Stimulated activated CD4-positive, alpha-beta T cell treated with anti-CD3 and anti-CD28 coated beads, TNF-alpha, amount 100 ng/mL, for 4 hours (primary cell): ENCODE measurements at places on chromosomes 5 and 9.

DNA sequence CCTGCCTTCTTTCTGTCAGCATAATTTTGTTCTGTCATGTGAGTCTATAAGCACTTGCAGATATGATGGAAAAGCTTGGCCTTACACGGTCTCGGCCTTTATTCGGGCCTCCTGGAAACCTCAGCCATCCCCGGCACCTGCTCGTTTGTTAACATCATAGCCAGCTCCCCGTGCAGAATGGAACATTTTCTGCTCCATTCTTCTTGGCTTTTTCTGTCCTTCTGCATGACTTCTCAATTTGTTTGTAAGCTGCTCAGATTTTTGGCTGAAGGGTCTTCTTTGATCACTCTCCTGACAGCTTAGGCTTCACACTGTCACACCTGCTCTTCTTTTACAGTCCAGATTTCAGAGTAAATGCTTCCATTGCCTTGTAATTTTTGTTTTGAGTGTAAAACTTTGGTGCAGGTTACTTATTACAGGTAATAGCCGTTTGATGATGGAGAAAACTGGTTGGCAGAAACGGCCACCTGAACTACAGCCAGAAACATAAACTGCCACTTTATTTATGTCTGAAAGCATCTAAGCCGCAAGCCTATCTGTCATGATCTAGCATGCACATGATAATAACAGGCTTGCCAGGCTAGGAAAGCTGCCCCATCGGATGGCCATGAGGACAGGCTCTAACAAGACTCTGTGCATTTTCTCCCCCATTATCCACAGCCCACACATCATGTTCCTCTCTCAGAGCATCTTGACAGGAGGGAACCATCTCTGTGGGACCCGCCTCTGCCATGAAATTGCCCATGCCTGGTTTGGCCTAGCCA, 197.0 kb downstream of the AOPEP start:
- no peak for DNase-seq

GRCh38 chr5:36606428-36607113, at the start of gene SLC1A3:
Gene SLC1A3, plus strand, starts transcription at chr5:36606606. Its CDS starts 1,818 bp downstream, at chr5:36608424.
- DNase-seq = no peak

- no peak for DNase-seq
Observed at GRCh38 chr9:68950689-68951088, 63.2 kb downstream of the PRKACG start.

DNA sequence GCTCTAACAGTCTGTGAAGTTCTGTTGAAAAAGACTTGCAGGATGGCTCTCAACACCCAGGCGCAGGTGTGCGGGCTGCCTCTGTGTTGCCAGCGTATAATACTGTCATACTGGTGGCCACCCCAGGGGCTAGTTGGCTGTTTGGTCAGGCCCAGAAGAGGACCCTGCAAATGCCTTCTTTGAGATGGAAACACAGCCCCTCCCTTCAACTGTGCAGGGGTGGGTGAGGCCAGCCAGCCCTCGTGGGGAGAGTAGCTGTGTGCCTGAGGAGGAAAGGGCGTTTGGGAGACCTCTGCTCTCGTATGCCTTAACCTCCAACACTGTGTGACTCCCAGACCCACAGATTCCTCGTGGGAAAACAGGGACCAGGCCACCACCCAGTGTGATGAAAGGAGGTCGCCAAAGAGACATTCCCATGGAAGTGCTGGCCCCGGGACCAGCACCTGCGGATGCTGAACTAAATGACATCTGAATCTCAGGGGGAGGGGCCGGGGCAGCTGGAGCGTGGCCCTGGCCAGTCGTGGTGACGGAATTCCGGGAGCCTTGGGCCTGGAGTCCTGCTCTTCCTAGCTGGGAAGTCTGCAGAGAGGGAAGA, 11.3 kb upstream of the SCGB3A1 start:
- DNase-seq = no peak

GRCh38 chr5:82639393-82640144, 361.4 kb upstream of the RPS23 start:
- DNase-seq = no peak

DNA sequence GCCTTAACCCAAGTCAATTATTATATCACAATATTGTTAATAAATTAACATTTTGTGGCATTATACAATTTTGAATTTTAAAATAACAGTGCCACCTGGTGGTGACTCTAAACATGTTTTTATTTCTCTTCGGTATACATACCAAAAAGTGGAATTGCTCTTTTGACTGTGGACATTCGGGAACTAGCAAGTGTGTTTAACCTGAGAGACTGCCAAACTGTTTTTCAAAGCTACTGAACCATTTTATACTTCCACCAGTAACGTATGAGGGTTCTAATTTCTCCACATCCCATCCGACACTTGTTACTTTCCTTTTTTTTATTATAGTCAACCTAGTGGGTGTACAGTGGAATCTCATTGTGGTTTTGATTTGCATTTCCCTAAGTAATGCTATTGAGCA, 18.3 kb upstream of the HSDL2 start:
- DNase-seq = no peak

DNA sequence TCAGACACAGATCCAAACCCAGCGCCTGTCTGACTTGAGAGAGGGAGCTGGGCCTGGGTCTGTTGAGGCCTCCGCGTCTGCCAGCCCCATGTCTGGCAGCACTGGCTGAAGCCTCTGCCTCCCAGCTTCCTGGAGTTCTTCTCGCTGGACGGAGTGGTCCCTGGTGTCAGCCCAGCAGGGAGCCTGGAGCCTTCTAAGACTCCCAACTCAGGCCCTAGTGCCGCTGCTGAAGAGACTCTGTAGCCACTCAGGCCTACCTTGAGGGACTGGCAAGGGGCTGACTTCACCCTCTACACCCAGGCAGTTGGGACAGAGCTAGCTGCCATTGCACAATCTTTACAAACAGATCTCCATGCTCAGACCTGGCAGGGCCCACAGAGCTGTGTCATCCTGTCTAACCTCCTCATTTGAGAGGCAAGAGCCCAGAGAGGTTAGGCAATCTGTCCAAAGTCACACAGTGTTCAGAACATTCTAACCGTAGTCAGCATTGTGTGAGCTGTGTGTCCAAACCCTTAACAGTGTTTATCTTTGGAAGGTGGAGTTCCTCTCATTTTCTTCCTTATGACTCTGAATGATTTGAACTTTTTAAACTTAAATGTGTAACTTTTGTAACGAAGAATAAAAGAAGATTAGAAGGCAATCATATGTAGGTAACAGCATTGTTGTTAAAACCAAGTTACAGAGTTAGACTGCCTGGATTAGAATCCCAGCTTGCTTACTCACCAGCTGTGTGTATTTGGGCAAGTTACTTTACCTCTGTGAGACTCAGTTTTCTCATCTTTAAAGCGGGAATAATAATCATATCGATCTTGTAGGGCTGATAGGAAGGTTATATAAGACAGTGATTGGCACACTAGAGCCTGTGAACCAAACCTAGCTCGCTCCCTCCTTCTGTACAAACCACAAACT, 4.6 kb upstream of the DUSP1 start:
- no peak for DNase-seq

DNA sequence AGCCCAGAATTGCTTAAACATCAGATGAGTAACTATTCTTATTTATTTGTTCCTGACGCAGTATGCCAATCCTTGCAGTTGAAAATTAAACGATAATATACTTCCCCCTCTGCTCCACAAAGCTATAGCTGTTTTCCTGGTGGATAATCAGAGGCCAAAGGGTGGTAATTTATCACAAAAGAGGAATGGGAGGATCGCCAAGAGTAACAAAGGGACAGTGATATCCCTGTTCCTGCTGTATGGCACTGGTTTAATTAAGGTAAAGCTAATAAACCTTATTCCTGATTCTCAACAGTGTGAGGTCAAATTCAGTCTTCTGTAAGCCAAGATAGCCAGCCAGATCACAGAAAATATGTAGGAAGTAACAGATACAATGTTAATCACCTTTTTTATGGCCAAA, 33.4 kb upstream of the PTGER4 start:
- DNase-seq = no peak

DNA sequence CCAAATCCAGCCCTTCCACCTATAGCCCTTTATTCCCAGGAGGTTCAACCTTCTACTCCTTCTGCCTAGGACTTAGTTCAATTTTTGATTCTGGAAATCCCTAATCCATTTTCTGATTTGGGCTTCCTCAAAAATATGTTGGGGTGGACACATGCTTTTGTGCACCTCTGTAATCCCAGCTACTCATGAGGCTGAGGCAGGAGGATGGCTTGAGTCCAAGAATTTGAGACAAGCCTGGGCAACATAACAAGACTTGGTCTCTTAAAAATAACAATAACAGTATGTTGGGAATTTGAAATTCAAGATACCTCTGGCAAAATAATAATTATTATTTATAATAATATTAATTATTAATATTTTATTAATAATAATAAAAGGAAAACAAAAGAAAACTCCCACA, 188.7 kb upstream of the TLE4 start:
- DNase-seq = no peak

DNA sequence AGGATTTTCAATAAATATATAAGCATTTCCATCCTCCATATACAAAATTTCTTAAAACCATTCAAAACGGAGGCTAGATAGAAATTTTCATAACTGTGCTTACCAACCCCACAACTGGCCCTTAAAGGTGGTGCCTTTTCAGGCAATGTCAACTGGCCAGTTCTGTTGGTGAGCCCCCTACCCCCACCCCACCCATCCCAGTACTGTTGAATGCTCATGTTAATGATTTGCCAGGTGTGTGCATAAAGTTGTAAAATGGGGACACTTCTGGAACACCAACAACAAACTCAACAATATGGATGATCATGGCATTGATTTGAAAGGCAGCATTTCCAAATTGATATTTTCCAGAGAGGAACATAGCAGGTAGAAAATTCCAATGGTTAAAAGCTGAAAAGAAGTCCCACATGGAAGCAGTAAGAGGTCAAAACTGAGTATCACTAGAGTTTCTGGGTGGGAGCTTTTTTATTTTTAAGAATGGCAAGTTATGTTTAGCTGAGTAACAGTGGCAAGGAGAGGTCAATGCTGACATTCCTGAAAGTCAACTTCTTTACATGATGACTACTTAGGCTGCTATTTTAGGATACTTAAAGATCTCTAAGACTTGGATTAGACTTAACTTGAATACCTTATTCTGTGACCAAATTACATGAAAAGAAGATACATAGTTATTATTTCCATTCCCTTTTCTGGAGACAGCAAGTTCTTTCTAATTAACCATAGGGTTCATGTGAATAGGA, 2.7 kb downstream of the LEAP2 start:
- no peak for DNase-seq

- DNase-seq = no peak
Observed at GRCh38 chr5:117590944-117591343, 1016.3 kb upstream of the SEMA6A start.

GRCh38 chr9:109349421-109349846, 28.6 kb upstream of the EPB41L4B start:
- DNase-seq = no peak

GRCh38 chr5:124460642-124461041, 285.8 kb downstream of the ZNF608 start:
- DNase-seq = no peak

DNA sequence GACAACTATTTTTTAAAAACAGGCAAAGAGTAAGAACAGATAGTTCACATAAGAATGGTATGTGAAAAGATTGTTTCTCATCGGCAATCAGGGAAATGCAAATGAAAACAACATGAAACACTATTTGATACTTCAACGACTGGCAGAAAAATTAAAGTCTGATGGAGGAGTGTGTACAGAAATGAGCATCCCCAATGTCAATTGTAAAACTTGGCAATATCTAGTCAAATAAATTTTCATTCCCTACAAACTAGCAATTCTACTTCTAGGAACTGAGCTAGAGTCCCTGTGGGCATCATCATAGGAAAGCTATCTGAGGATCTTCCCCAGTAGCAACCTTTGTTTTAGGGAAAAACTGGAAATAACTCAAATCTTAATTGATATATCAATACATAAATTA, 29.0 kb upstream of the MAP3K1 start:
- no peak for DNase-seq

GRCh38 chr9:108351571-108351970, 504.2 kb downstream of the ACTL7B start:
- DNase-seq = no peak

- no peak for DNase-seq
Observed at GRCh38 chr9:69463497-69464068, 138.6 kb downstream of the ENTREP1 start.

DNA sequence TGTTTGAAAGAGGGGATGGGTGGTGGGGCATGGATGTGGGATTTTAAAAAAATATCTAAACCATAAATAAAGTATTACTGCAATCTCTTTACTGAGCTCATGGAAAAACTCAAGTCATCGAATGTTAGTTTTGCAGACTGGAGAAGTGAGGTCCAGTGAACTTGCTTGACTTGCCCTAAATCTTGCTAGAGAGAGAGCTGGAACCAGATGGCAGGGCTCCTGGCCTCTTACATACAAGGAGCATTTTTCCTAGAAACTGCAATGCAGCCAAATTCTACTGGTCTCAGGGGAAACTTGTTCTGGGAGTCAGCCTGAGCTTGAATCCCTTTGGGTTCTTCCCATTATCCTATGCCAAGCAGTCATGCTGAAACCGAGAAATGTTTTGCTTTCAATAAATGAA, 2.9 kb upstream of the TGFBI start:
- DNase-seq = no peak

- DNase-seq = no peak
Observed at GRCh38 chr5:96875791-96876291, 459 bp upstream of the ERAP2 start.

DNA sequence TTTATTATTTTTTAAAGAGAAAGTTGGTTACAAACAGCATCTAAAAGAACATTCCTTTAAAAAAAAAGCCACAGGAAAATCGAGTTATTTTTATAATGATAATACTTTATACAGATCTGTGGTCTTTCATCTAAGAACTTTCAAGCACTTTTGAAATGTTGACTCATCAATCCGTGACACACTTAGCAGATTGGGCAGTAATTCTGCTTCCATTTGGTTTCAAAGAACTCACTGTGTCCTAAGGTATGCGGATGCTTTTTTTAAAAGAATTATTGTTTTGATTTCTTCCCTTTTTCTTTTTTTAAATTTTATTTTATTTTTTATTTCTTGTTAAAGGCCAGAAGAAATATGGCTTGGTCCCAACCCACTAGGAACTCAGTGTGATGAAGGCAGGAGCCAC, 147.8 kb downstream of the AOPEP start:
- DNase-seq = no peak

DNA sequence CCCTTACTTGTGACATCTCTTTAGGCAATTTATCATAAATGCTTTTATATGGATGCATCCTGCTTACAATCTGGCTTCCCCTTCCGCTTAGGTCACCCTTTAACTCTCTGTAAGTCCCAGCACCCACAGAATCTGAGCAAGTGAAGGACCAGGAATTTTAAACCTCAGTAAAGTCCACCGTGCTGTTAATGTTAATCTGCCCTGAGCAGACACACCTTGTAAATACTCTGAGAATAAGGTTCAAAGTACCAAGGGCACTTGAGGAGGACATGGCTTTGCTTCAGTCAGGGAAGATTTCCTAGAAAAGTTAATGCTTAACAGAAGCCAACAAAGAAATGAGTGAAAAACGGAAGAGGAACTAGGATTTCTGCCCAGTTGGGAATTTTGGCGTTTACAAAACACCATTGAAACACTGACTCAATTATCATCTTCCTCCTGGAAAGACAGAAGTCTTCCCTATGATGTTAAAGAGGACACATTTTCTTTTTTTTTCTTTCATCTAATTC, 26.4 kb upstream of the TTC39B start:
- no peak for DNase-seq
